Adrenal gland (tissue), 19 donors: ENCODE measurements at places on chromosomes 2 and 18. TPM values are rescaled to one million over a fixed set of nuclear protein-coding genes. Genes with fewer than 3 reads are reported as not detected.

DNA sequence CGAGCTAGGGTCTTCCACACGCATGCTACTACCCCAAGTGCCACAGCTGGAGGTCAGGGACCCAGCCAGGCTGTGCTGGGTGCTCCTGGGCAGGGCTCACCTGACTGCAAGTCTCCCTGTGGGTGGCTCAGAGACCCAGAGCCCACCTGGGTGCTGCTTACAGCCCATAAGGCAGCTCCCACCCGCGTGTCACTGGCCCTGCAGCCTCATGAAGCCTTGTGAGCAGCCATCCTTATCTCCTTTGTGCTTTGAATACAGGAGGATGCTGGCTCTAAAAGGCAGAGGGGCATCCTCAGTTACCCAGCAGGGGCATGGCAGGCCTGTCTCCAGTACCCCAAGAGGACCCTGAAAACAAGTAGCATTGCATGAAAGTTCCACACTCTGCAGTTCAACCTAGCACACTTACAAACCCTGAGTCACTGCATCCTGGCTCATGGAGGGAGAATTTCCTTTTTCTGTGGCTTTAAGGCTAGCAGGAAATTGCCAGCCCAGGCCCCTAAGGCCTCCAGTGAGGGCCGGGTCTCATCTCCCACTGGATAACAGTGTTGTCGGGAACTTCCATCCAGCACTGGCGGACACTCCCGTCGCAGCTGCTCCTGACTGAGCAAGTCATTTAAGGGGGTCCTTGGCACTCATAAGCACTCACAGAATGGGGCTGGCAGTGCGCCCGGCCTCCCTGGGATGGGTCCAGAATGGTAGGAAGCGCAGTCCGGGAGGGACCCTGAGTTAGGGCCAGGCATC, 137.1 kb downstream of the RPIA start:
- no peak for DNase-seq

DNA sequence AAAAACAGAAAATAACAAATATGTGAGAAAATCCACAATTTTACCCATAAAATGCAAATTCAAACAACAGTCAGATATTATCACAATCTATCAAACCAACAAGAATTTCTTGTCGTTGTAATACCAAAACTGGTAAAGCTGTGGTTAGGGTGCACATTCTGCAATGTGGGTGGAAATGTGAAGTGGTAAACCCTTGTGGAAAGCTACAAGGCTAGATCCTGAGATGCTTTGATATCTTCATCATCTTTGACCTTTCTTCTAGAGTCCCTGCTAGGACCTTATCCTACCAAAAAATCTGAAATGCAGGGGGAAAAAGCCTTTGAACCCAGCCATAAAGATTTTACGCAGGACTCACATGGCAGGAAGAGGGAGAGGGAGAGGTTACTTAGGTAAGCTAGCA, 17.2 kb upstream of the ATG16L1 start:
- no peak for DNase-seq

The GPR35 gene
- 0.96 TPM for total RNA-seq

- DNase-seq: no peak
These were observed 4.5 kb downstream of the KIF3C start for GRCh38 chr2:25977768-25978167.
